ENCODE measurements at places on chromosomes 7 and 10.

DNA sequence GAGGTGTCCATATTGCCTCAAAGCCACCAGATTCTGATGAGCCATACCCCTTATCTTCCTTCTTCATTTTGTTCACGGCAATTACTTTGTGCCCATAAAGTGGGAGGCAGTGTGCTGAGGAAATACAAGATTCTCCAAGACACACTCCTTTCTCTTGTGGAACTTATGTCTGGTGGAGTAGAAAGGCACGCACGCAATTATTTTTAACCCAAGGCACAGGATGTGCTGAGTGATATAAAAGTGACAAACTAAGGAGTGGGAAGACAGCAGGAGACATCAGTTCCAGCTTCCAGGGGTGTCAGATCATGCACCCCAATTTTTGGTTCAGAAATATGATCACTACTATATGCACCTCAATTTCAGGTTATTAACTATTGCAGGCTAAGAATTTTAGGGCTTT, 94.7 kb upstream of the PDCD4 start:
- no peak for DNase-seq

DNA sequence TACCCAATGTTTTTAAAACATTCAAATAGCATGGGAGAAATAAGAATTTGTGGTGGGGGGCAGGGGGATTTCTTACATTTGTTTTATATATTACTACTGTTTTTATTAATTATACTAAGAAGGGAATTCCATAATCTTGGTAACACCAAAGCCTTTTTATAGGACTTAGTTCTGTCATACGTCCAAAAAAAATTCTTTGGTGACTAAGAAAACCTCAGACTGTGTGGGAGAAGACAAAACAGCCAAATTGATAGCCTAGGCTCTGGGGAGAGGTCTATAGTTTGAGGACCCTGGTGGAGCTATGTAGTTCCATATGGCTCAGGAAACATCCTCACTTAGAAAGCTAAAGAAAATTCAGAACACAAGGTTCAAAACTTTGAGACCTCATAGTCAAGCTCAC, 23.4 kb downstream of the ACSM6 start:
- no peak for DNase-seq

DNA sequence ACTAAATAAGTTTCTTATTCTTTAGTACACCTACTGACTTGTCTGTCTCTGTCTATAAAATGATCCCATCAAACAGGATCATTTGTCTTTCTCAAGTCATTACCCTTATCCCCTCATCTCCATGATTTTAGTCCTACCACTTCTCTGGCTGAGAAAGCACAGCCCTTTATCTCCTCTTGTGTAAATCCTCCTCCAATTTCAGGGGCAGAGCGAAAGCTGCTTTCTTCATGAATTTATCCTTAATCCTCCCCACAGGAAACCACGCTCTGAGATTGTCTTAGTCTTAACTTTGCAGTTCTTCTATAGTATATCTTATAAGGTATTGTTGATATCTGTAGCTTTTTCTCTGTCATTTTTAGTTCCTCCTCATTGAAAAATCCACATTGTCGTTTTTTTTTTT, 239.7 kb upstream of the PLXDC2 start:
- no peak for DNase-seq

DNA sequence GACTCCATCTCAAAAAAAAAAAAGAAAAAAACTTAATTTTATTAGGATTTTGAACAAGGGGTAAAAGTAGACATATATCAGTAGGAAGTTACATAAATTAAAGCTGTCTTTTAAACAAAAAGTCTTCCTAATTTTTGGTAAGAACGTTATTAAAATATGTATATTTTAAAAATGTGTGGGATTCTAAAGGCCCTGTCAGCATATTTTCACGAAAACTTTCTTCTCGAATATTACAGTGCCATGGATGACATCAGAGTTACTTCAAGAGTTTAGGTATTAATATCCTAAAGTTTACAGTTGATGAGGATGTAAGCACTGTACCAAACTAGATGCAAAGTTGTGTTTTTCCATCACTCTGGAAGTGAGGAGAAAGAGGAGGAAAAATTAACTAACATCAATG, 820.8 kb downstream of the PCDH15 start:
- DNase-seq, result no peak

GRCh38 chr10:56288403-56288802, 72.7 kb downstream of the ZWINT start:
- DNase-seq, result no peak

DNA sequence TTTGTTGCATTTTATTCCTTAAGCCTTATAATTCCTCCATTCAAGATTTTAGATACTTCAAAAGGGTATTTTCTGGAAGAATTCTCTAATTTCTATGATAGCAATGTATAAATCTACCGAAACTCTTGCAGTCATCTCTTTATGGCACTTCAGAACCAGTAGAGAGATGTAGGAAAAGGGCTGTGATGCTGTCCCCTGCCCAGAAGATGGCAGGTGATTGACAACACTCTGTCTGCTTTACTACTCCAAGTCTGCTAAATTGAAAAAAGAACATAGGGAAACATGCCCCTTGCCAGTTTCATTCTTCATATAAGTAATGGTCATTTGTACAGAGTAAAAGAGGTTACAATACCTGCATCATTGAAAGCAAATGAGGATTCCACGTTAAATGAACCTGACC, 5.1 kb downstream of the TCTN3 start:
- no peak for DNase-seq

GRCh38 chr7:26549281-26549944, 257.8 kb downstream of the SNX10 start:
- DNase-seq, result no peak

DNA sequence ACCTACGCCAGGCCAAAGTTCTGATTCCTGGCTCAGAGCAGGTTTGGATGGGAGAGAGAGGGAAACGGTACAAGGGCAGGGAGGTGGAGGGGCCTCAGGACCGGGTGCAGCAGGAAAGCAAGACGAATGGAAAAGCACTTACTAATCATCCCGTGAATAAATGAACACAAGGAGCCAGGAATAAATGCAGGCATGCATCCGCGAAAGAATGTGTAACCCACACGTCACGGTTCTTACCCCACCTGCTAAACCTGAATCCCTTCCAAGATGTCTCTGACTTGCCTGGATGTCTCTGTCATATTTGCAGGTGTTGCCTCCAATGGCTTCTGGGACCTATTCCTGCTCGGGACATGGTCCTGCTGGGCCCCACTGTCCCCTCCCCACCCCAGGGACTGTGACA, 335.2 kb upstream of the RNF32 start:
- no peak for DNase-seq

DNA sequence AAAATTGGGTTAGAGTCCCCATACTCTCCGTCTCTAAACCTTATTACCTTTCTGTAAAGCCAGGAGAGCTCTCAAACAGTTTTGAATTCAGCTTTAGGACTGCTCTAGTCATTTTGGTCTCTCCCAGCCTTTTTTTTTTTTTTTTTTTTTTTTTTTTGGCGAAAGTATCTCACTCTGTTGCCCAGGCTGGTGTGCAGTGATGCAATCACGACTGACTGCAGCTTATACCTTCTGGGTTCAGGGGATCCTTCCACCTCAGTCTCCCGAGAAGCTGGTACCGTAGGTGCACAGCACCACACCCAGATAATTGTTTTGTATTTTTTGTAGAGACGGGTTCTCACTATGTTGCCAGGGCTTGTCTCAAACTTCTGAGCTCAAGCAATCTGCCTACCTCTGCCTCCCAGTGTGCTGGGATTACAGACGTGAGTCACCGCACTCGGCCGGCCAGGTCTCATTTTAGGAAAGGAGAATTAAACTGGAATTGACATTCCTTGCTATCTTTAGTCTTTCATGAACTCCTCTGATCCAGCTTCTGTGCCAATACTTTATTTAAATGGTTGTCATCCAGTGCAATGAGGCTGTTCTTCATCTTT, 31.4 kb upstream of the RSU1 start:
- DNase-seq, result no peak

DNA sequence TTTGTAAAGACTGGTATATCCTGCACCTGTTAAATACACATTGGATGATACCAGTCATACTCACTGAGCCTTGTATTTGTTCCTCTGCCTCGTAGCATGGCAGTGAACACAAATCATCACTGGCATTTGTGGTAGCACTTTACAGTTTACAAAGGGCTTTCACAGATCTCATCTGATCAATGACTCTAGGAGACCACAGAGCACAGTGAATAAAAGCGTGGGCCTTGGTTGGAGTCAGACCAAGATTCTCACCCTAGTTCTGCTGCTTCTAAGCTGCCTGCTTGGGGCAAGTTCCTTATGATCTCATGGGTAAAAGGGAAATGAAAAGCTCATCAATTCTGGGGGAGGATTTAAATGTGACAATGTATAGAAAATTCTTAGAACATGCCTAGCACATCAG, 129.9 kb upstream of the AGK start:
- no peak for DNase-seq

GRCh38 chr7:8200316-8200715, 61.7 kb downstream of the ICA1 start:
- no peak for DNase-seq

DNA sequence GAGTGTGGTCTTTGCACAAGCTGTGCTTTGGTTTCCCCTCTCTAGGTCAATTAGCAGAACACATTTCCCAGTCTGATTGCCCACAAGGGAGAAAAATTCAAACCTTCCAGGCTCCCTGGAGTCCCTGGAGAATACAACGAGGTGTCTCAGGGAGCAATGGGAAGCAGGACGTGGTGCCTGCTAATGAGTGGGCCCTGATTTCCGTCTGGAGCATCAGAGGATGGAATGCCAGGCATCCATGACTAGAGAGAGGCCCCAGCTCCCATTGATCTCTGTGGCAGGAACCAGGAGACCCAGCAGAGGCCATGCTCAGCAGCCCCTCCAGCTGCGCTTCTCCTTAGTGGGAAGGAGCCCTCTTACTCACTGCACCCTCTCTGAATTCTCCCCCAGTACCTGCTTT, 33.2 kb upstream of the TLX1 start:
- no peak for DNase-seq
